Kidney tubule cell (primary cell): ENCODE measurements at places on chromosomes 2 and 18.

- no peak for DNase-seq
Measured at GRCh38 chr2:122193622-122194021, 438.2 kb downstream of the TSN start.

- no peak for DNase-seq
Measured at GRCh38 chr2:205175831-205176230, 506.5 kb upstream of the NRP2 start.

DNA sequence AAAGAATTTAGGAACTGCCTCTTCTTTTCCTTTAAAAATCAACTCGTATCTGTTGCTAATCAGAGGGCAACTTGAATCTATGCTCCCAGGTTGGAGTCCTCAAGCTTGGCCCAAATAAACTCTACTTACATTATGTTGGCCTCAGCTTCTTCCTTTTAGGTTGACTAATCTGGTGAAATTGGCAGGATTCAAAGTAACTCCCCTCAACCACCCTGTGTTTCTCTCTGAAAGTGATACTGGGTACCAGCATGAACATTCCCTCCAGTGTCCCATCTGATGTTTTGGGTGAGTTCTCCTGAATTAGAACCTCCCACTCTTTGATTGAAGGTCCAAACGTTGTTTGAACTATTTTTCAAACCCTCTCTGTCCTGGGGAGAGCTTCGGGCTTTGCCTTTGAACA lies 41.3 kb upstream of the MSH6 start:
- no peak for DNase-seq

GRCh38 chr2:3672861-3673678 lies 15.1 kb downstream of the ALLC start:
- DNase-seq, result no peak

DNA sequence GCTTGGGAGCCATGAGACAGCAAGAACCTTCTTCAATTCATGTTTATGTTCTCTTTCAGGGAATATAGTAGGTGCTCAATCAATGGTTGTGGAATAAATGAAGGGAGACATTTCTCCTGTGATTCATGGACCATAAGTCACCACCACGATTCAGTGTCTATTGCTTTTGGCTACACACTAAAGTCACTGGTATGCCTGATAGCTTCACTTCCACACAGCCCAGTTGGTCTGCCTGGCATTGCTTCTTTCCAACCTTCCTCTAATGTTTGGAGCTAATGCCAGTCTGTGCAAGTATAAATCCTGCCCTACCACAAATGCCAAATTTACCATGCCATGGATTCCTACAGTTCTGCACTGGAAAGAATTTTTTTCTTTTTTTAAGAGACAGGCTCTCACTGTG lies 1.3 kb upstream of the CXCR1 start:
- DNase-seq, result peak; percentile 23

DNA sequence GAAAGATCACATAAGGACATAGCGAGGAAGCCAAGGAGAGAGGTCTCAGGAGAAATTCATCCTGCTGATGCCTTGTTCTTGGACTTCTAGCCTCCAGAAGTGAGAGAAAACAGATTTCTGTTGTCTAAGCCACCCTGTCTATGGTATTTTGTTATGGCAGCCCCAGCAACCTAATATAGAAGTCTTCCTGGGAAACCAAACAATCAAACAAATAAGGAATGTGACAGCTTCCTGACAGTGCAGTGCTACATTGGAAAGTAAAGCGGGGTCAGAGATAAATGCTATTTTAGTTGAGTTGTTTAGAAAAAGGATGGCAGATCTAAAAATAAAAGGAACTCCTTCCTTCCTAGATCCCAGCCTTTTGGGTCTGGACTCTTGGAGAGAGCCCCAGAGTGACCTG lies 443.2 kb upstream of the GYPC start:
- DNase-seq, result no peak

DNA sequence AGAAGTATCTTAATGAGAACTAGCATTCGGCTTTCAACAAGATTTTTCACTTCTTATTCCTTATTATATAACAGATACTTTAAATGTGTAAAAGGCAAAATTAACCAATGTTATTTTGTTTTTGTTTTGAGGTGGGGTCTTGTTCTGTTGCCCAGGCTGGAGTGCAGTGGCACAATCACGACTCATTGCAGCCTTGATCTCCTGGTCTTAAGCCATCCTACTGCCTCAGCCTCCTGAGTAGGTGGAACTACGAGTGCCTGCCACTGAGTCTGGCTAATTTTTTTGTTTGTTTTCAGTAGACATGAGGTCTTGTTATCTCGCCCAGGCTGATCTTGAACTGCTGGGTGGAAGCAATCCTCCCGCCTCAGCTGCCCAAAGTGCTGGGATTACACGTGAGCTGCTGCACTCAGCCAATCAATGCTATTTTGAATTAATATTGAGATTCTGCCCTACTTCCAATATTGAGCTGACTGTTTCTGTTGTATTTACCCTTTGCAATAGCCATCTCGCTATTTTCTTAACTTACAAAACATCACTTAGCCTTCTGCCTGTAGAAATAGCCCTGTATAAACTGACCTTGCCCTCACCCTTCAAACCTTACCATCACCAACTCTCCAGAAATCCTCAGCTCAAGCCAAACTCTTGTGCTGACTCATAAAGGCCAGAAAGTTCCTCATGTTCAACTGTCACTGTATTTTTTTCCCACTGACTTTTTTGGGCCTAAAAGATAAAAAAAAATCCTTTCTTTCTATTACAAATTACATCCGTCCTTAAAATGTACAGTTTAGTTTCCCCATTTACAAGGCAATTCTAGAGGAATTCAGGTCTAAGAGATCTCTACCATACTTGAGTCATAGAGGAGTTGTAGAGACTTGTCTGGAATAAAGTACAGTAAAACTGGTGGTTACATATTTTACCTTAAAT lies 94.3 kb downstream of the OLA1 start:
- DNase-seq, result peak; percentile 20

DNA sequence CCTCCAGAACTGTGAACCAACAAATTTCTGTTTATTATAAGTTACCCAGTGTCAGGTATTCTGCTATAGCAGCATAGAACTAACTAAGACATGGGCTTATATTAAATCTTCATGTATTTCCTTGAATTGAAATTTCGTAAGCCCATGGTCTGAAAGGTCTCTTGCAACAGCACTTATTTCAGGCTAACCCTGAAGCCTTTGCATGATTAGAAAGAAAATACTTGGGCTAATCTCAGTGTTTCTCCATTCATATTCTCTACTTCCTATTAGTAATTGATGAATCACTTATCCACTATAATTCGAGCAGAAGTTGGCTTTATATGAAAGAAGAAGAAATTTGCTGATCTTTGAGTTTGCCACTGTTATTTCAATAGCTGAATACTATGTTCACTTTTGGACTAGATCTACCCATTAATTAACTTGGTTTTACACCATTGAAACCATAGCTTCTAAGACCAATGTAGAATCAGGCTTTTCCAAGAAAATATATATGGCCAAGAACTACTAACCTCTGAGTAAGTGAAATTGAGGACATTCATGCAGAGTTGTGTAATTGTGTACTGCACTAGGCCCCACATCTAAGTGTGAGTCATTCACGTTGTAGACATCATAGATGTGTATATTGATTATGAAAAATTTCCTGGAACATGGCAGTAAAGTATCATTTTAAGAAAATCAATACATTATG lies 731.6 kb downstream of the SOCS6 start:
- peak; percentile 26 for DNase-seq

DNA sequence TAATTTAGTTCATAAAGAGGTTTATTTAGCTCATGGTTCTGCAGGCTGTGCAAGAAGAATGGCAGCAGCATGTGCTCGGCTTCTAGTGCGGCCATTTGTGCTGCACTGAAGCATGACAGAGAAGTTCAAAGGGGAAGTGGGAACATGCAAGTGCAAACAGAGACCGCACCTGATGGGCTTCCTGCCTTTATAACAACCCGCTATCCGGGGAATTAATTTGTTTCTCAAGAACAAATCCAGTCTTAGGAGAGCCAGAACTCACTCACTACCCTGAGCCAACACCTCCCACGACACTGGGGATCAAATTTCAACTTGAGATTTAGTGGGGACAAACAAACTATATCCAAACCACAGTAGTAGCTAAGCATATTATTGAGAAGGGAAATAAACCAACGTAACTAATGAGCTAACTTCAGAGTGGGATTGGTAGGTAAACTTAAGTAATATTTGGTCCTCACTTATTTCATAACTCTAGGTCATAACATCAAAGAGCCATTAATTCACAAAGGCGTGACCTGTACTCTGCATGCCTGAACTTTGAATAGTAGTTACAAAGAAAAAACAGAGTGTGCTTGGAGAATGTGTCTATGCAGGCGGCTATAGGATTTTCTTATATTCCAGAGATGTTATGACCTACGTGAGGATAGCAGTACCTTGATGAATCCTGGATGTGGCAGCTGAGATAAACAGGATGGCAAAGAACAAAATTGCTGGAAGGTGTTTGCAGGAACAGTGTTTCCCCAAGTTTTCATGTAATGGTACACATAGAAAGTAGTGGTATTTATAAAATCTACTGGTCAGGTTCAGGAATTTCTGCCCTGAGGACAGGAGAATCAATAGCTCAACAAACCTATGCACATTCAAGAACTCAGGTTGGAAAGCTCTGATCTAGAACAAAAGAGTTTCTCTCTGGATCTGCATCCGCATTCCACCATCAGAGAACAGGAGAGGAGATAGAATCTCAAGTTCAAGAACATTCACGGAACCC lies 845.9 kb upstream of the ID2 start:
- peak; percentile 52 for DNase-seq

DNA sequence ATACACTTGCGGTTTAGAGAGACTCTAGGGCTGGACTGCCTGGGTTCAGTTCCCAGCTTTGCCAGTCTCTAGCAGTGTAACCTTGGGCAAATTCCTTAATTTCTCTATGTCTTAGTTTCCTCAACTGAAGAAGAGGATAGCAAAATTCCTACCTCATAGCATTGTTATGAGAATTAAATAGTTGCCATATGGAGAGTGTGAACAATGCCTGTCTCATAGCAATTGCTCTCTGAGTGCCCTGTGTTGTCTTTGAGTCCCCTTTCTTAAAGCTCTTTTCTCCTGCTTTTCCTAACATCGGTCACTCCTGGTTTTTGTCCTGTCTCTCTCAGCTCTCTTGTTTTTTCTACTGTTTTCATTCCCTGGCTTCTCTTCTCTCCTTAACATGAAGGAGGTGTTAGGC lies 116.8 kb upstream of the ALPP start:
- DNase-seq, result no peak

DNA sequence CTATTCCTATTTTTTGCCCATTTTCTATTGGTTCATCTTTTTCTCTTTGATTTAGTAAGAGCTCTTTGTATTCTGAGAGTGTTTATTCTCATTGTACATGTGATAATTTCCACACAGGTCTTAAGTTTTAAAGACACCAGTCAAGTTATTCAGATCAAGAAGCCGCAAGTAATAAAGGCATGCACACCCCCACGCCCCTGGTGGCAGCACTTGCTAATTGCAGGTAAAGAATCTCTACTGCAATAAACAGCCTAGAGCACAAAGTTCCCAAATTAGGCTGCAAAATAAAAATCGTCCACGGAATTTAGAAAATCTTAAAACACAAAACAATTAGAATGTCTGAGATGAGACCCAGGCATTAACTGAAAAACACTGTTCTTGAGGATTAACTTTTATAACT lies 45.2 kb downstream of the ST3GAL5 start:
- DNase-seq, result no peak

DNA sequence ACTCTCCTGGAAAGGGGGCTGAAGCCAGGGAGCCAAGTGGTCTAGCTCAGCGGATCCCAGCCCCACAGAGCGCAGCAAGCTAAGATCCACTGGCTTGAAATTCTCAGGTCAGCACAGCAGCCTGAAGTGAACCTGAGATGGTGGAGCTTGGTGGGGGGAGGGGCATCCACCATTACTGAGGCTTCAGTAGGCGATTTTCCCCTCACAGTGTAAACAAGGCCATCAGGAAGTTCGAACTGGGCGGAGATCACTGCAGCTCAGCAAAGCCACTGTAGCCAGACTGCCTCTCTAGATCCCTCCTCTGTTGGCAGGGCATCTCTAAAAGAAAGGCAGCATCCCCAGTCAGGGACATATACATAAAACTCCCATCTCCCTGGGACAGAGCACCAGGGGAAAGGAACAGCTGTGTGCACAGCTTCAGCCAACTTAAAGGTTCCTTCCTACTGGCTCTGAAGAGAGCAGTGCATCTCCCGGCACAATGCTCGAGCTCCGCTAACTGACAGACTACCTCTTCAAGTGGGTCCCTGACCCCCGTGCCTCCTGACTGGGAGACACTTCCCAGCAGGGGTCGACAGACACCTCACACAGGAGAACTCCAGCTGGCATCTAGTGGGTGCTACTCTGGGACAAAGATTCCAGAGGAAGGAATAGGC lies 282.3 kb upstream of the EPC2 start:
- no peak for DNase-seq

- peak; percentile 47 for DNase-seq
Measured at GRCh38 chr2:209556354-209556961, 132.6 kb downstream of the MAP2 start.

DNA sequence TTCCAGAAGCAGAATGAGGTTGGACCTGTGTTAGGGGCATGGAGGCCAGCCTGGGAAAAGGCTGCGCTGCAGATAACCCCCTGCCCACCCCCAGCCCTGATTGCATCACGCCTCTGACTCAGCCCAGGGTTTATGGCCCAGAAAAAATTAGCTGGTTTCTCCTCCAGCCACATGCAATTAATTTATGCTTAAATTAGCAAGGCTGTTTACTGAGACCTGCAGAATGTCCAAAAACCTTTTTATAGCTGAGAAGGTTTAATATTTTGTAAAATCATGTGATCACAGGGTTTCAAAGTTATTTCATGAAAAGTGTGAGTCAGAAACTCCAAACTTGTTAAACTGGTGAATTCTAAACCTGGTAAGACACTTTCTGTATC lies 123.1 kb upstream of the HDAC4 start:
- no peak for DNase-seq

- peak; percentile 12 for DNase-seq
Measured at GRCh38 chr2:8255448-8255800, 426.4 kb upstream of the ID2 start.

GRCh38 chr2:222851956-222852617 lies 8.7 kb upstream of the ACSL3 start:
- no peak for DNase-seq

GRCh38 chr18:32446780-32447179 lies 23.9 kb downstream of the GAREM1 start:
- DNase-seq, result no peak

DNA sequence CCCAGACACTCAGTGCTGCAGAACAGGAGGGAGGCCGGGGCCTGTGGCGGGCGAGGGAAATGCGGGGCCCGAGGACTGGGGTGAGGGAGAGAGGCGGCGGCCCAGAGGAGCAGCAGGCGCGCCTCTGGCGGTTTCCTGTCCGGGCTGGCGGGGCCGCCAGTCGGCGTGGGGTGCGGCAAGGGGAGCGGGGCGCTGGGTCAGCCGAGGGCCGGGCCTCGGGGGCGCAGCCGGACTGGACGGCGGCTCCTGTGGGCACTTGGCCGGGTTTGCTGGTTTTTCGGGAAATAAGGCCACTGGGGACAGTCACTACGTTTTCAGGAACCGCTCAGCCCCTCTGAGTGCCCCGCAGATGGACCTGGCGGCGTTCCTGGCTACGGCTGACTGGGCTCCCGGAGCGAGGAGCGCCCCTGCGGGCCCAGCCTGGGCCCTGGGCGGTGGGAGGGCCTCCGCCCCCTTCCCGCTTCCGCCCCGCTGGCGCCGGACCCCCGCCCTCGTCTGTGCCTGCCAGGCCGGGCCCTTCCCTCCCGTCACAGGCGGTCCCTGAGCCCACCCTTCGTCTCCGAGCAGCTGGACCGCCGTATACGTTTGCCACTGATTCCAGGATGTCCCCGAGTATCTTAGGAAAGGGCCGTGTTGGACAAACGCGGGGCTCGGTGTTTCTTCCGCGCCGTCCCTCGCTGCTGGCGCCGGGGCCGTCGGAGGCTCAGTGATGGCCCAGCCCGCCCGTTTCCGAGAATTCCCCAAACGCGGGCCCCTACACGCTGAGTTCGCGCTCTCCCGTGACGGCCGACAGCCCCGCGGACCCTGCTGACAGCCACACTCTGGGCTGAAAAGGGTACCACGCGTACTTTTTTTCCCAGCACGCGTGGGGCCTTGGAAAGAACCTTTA lies 84.6 kb downstream of the FAM210A start:
- peak; percentile 6 for DNase-seq
